ENCODE measurements at places on chromosomes 12 and 14.
A peak's percentile ranks its signal among the peaks of the same experiment; 100 is the strongest.

DNA sequence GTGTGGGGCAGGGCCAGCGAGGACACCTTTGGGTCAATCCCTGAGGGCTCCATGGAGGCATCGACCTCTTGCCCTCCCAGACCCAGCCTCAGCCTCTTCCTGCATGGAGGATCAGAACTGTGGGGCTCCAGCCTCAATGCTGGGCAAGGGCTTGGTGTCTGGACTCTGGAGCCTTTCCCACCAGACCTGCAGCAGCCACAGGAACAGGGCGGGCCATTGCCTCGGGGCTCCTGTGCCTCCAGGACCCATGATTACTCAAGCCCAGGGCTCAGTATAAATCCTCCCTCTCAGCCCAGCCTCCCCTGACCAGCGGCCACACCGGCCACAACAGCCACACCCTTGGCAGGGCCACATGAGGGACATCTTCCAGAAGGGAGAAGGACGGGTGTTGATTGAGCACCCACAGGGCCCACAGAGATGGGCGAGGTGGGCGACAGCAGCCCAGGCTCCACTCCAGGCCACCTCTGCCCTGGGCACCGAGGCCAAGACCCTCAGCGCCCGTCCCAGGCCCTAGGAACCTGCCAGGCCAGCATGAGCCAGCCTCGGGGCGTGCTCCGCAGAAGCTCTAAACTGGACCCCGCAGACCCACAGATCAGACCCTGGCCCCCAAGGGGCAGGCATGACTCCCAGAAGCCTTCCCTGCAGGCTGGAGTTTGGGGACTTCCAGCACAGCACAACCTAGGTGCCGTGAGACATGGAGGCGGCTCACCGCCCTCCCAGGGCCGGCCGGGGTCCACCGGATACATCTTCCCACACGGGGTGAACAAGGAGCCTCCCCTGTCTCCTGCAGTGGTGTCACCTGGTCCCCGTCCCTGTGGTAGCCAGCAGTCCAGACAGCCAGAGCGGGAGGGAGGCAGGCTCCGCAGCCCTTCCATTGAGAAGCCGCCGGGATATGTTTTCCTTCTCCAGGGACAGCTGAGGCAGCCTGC, 25.1 kb downstream of the NCOR2 start:
- DNase-seq = no peak

DNA sequence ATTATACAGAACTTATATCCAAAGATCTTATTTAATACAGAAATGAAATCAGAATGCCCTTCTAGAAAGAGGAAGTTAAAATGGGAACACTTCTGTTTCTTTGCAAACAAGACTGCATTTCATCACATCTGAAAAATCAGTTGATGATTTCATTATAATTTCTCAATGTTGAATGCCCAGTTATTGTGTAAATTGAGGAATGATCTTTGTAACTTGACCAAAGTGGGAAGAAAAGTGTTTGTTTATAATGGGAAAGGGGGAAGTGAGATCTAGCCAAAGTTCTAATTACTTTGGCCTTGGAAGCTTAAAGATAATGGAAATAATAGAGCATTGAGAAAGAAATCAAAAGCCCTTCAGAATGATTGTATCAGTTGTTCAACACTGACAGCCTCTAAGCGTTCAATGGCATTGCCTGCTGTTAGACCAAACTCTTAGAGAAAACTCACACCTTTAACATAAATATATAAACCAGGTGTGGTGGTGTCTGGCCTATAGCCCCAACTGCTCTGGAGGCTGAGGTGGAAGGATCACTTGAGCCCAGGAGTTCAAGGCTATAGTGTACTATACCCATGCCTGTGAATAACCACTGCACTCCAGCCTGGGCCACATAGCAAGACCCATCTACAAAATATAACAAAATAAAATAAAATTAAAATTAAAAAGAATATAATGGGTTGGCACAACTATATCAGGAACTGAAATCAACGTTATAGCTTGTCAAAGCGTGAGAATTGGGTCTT, 9.9 kb upstream of the LYZ start:
- DNase-seq = no peak

- DNase-seq = no peak
These were observed 5.8 kb upstream of the FRS2 start for GRCh38 chr12:69464428-69464827.

GRCh38 chr12:51836041-51836826, 12.3 kb downstream of the FIGNL2 start:
- no peak for DNase-seq

DNA sequence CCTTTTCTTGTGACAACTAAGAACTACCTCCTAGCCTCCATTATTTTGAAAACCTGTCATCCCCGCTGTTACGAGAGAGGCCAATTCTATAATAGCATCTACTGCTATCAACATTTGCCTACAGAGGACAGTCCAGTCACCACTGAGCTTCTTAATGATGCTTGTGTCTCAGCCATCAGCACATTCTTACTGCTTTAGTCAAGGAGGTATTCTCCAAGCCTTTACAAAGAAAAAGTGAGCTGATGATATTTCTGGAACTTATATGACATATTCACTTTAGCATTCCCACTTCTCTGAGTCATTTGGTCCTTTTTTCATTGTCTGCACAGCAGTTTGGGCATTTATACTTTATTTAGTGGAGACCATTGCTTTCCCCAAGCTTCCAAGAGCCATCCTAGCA, 497.7 kb upstream of the RPL10L start:
- DNase-seq = no peak

DNA sequence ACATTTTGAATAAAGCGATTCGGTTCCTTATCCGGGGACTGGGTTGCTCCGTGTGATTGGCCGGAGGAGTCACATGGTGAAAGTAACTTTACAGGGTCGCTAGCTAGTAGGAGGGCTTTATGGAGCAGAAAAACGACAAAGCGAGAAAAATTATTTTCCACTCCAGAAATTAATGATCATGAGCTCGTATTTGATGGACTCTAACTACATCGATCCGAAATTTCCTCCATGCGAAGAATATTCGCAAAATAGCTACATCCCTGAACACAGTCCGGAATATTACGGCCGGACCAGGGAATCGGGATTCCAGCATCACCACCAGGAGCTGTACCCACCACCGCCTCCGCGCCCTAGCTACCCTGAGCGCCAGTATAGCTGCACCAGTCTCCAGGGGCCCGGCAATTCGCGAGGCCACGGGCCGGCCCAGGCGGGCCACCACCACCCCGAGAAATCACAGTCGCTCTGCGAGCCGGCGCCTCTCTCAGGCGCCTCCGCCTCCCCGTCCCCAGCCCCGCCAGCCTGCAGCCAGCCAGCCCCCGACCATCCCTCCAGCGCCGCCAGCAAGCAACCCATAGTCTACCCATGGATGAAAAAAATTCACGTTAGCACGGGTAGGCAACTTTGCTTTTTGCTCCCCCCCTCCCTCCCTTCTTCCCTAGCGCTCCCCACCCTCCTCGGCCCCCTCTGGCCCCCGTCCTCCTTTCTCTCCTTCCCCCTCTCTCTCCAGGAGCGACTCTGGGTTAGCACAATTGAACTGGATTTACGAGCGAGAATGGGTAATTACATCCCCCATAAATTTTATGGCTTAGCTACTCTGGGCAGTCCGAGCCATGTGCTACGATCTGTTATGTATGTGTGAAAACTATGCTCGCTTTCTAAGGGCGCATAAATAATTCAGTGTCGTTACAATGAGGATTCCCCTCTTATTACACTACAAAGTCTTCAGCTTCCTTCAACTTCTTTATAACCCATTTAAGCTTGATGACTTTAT, at the start of gene HOXC4:
TSS of gene HOXC4 (plus strand) at position 85 of the 991 bp plus-strand sequence. CDS start at position 173, 88 bp downstream.
- no peak for DNase-seq

DNA sequence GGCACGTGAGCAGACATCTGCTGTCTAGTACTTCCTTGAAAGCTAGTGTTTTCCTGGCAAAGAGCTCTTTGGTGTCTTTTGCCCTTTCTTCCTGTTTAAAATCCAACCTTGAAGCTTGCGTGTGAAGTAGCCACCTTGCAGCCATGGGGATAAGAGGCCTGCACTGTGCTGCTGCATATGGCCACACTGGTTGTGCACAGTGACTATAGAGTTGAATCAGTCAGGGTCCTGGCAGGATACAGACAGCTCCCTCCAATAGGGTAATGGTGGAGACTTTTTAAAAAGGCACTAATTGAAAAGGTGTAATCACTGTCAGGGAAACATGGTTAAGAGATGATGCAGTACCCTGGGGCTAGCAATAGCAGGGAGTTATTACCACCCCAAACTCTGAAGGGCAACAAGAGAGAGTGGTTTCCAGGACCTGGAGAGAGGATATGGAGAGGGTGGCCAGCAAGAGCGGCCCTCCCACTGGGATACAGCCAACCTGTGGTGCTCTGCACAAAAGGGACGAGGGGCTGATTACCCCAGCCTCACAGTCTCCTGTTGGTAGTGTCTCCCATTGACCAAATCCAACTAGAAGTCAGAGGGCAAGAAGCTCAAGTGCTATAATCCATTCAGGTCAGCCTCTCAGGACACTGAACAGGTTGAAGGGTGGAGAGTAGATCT, 4.8 kb upstream of the GLT8D2 start:
- no peak for DNase-seq

GRCh38 chr14:94278731-94279130, 14.3 kb downstream of the SERPINA10 start:
- no peak for DNase-seq

GRCh38 chr12:94286583-94287244, 138.3 kb downstream of the PLXNC1 start:
- no peak for DNase-seq

DNA sequence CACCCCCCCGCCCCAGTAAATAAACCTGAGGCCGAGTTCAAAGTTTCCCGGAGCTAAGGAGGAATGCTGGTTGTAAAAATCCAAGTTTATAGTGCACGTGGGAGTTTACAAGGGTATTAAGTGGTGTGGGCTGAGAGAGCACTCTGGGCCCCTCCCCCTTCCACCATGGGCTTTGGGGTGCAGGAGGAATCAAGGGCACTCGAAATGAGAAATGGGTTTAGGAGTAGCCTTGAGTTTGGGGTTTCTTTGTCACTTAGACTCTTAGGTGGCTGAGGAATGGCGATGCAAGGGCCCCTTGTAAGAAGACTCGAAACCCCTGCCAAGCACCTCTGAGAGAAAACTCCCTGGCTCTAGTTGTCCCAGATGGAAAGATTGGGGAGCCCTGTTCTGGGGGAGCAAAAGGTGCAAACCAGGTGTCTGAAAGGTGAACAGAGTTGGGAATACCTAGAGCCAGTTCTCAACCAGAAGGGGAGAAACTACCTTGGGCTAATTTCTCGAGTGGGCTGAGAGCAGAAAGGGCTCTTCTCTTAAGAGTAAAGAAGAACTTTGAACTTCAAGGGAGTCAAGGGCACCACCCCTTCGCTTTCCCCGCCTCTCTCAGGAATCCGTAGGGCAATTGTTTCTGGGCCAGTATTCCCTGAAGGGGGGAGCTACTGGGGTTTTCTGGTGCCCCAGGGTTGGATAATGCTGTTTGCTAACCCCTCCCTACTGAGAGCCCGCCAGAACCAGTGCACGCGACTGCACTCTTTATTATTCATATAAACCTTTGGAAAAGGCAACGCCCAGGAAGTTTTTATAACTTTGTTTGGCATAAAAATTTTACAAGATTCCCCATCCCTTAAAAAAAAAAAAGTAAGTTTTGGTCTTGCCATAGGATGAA, 4.0 kb upstream of the HOTAIR start:
- DNase-seq = no peak

GRCh38 chr12:3641428-3642018, 111.4 kb downstream of the CRACR2A start:
- DNase-seq = no peak

DNA sequence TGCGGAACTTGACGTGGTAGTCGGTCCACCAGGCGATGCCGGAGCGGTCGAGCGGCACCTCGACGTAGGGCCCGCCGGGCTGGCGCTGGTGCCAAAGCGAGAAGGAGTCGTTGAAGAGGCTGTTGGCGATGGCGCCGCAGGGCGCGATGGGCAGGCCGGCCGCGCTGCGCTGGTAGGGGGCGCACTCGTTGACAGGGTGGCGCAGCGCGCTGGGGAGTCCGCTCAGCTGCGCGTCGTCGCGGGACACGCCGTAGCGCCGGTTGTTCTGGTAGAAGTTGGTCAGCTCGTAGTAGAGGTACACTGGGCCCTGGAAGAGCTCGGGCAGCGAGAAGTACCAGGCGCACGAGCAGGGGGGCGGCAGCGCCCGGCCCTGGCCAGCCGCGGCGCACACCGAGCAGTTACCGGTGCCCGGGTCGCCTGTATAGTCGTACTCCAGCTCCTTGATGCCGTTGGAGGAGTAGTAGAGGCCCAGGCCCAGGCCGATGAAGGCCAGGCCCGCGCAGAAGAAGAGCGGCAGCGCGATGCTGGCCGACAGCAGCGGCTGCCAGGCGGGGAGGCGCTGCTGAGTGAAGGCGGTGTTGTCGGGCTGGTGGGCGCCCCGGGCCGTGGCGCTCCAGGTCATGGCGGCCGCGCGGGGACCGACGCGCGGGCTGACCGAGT, 482 bp downstream of the TMEM30B start:
- DNase-seq = peak; percentile 71
